GM12891 (cell line): ENCODE measurements at places on chromosomes 16 and 17.

GRCh38 chr17:39965017-39965699 is 2.4 kb downstream of the GSDMA start:
- DNase-seq = no peak

- no peak for DNase-seq
These were observed 15.4 kb downstream of the SYCE1L start for GRCh38 chr16:77214411-77215138.

GRCh38 chr16:65546353-65546791 is 424.5 kb upstream of the CDH11 start:
- DNase-seq = no peak

DNA sequence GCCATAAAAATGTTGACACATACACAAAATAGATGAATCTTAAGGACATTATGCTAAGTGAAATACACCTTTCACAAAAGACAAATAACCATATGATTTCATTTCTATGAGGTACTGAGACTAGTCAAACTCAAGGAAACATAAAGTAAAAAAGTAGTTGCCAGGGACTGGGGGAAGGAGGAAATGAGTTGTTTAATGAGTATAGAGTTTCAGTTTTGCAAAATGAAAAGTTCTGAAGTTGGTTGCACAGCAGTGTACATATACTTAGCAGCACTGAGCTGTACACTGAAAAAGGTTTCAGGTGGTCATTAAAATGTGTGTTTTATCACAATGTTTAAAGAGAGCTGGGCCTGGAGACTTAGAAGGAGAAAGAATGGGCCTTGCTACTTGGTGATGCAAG is 4.7 kb upstream of the SLC13A2 start:
- no peak for DNase-seq

GRCh38 chr17:27968206-27968732 is 74.2 kb upstream of the NLK start:
- no peak for DNase-seq

DNA sequence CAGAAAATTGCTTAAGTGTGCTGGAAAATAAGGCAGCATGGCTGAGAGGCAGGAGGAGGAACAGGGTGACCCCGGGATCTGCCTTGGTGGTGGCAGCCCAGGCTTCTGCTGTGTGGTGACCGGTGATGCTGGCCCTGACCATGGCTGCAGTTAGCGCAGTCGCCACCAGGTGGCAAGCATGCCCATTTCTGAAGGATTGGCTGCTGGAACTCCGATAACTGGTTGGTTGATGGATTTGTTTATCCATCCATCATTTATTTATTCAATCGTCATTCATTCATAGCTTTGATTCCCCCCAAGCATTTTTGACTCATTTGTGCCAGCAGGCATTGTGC is 29.1 kb upstream of the ITGA3 start:
- peak; percentile 72 for DNase-seq

DNA sequence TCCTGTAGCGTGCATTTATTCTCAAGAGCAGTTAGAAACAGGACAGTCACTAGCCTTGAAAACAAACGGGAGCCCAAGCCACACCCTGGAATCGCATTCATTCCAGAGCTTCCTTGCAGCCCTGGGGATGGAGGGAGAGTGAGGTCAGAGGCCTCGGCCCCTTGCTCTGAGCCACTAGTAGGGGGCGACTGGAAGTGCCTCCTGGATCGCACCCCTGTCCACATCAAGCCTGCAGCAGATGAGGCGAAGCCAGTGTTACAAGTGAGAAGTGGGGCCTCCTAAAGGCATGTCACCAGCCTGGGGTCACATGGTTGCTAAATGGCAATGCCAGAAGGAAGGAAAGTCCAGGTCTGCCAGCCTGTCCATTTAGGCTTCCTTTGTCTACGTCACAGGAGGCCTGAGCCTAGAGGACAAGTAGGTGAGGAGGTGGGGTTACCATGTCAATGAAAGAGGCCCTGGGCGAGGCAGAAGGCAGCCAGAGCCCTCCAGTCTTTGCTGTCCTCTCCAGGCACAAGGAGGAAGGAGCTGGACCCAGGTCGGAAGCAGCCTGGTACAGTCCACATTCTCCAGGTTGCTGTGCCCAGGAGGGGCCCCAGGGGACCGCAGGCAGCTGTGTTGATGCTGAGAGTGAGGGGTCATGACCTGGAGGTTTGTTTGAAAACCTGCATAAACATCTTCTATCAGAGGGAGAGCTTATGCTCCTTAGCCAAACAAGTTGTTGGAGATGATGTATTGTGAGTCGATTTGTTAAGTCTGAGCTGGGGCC is 3.0 kb upstream of the RCVRN start:
- no peak for DNase-seq

- no peak for DNase-seq
These were observed 77.7 kb upstream of the GNG13 start for GRCh38 chr16:878072-878784.

DNA sequence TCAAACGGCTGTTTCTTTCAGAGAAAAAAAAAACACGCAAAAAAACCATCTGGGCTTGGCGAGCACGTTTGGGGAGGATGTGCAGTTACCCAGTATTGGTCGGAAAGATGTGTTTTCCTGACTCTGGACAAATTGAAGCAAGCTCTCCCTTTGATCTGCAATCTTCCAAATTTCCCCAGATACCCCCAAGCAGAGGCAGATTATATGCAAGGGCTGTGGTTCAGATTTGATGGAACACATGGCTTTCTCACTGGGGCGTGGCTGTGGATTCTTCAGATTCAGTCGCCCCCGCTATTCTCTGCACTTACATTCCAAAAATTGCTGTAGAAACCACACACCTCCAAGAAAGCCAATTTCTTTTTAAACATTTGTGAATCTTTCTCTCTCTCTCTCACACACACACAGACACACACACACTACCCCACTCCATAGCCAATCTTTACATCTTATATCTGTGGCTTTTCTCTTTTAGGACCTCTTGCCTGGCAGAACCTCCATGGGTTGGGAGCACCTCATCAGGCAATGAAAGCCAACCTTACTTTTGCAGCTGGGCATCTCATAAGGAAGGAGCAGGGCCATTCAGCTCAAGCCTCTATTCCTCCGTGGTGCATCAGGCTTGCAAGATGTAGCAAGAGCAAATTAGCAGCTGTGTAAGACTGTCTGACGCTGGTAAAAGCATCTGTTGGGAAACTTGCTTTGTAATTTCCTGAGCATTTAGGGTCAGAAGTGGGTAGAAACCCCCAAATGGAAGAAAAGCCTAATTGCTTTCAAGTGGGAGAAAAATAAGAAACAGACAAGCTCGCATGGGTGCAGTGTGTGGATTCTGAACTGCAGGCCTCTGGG is 103.9 kb upstream of the FAM20A start:
- no peak for DNase-seq

DNA sequence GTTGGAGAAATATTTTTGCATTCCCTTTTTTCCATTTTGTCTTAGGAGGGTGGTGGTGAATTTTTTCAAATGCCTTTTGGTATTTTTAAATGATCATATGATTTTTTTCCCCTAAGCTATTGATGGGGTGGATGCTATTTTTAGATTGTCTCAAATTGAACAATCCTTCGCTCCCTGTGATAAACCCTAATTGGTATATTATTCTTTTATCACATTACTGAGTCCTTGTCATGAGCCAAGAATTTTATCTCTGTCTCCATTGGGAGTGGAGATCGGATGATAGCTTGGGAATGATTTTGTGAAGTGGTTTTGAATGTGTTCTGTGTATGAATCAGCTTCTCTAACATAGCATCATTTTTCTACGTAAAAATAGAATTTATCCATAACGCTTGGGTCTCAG is 15.4 kb downstream of the NECAB2 start:
- no peak for DNase-seq

- no peak for DNase-seq
These were observed 193.0 kb downstream of the IRF8 start for GRCh38 chr16:86091976-86092375.

GRCh38 chr17:71063127-71063526 is 893.8 kb downstream of the KCNJ2 start:
- DNase-seq = no peak

GRCh38 chr16:72935896-72936295 is 112.0 kb downstream of the ZFHX3 start:
- DNase-seq = no peak

- DNase-seq = no peak
These were observed 27.2 kb upstream of the TEKT3 start for GRCh38 chr17:15368600-15368999.

DNA sequence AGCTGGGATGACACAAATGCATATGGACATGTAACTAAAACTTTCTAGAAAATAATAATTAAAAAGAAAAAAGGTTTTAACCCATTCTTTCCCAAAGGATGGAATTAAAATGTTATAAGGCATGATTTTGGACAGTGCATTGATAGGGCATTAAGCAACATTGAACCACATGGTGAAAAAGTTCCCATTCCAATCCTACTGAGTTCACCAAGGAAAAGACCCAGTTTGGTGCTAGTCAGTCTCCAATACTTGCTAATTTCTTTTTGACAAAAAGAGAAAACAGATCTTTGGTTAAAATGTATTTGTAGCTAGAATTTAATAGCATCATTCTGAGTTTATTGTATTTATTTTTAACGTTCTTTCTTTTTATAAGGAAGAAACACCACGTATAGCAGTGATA is 28.1 kb downstream of the EMP2 start:
- no peak for DNase-seq

GRCh38 chr17:1762901-1763898 is 1.3 kb downstream of the SERPINF1 start:
- DNase-seq = no peak

GRCh38 chr17:35021520-35022380 is 41.4 kb downstream of the LIG3 start:
- DNase-seq = no peak

DNA sequence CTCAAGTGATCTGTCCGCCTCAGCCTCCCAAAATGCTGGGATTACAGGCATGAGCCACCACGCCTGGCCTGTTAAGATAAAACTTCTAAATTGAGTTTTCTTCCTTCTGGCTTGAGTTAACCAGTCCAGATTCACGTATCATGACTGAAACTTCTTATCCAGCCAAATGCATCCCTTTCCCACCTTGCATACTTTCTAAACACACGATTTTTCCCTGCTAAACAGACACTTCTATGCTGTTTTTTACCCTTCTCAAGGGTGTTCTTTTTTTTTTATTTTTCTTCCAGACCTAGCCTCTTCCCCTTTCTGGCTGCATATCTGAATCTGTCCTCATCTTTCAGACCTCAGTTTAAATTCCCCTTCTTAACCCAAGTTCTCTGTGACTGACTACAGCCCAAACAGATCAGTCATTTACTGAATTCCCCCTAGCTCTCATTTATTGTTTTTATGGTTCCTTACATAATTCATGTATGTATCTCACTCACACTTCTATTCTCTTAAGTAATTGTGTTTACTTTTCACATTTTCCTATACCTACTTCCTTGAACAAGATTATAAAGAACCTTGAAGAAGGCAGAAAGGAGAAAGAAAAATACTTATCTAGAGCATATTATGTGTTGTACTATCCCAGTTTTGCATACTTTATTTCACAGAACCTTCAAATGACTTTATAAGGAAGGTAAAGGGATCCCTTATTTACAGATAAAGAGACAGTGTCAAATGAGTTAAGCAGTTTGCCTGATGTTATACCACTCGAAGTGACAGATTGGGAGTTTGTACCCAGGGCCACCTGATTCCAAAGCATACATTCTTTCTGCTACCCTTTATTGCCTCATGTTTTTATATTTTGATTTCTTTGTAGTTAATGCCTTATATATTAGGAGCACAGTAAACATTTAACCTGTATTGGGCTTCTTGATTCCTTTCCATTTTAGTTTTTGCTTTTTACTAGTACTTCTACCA is 5.2 kb downstream of the EVI2B start:
- no peak for DNase-seq

- no peak for DNase-seq
These were observed 46.1 kb upstream of the RPL38 start for GRCh38 chr17:74157366-74157765.

DNA sequence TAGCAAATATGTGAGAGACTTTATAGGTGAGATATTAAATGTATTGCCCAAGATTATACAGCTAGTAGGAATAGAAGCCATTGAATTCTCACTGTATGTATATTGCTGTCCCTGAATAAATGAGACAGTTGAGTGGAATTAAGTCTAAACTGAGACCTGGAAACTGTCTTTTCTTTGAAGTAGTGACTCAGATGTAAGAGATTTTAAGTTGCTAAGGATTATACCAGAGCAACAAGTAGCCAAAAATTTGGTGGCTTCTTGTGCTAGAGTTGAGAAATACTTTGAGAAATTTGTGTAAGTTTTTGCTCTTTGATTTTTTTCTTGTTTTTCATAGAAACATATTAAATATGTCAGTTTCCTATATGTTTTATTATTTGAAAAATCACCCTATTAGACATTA is 58.7 kb downstream of the TANC2 start:
- no peak for DNase-seq

DNA sequence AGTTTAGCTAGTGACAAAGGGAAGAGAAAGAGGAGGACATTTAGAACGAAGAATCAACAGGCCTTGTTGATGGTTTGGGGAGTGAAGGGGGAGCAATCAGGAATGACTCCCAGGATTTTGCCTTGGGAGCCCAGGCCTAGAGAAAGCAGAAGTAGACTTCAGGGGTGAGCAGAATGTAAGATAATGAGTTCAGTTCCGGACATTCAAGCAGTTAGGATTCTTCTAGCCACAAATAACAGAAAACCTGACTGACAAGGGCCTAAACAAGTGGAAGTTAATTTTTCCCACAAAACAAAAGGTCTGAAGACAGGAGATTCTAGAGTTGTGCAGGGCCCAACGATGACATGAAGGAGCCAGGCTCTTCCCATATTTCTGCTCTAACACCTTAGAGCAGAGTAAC is 45.9 kb downstream of the SKAP1 start:
- DNase-seq = no peak

- DNase-seq = no peak
These were observed 326.4 kb upstream of the KIF2B start for GRCh38 chr17:53496356-53496755.

GRCh38 chr16:23232806-23233205 is 50.3 kb downstream of the SCNN1G start:
- no peak for DNase-seq

GRCh38 chr17:7951143-7951792 is 19.3 kb downstream of the CNTROB start:
- peak; percentile 51 for DNase-seq

DNA sequence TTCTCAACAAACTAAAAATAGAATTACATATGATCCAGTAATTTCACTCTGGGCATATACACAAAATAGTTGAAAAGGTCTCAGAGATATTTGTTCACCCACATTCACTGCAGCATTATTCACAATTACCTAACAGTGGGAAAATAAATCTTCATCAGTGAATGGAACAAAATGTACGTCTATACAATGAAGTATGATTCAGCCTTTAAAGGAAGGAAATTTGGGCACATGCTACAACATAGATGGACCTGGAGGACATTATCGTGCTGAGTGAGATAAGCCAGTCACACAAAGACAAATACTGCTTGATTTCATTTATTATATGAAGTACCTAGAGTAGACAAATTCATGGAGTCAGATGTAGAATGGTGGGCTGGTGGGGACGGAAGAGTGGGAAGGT is 47.0 kb downstream of the MFSD11 start:
- no peak for DNase-seq

- DNase-seq = no peak
These were observed 387.5 kb upstream of the HSBP1 start for GRCh38 chr16:83420206-83420760.
